Nucleus accumbens (tissue), 56 donors: ENCODE measurements at places on chromosomes 3 and 15.
A peak's percentile ranks its signal among the peaks of the same experiment; 100 is the strongest.

GRCh38 chr3:55899887-55900286 is 412.8 kb upstream of the WNT5A start:
- no peak for DNase-seq

DNA sequence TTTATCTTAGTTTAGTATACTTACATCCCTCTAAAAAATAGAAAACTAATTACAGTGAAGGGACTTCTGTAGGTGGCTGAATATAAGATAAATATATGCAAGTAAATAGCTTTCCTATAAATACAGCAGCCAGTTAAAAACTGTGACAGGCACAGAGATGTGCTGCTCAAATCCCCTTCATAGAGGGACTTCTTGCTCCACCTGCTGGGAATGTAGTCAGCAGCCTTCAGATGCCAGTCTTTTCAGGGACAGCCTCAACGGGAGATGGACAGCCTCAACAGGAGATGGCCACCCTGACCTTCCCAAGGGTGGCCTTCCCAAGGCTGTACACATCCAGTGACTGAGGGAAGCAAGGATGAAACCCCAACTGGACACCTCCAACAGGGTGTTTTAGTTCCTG is 15.7 kb upstream of the PRR23E start:
- DNase-seq: no peak

DNA sequence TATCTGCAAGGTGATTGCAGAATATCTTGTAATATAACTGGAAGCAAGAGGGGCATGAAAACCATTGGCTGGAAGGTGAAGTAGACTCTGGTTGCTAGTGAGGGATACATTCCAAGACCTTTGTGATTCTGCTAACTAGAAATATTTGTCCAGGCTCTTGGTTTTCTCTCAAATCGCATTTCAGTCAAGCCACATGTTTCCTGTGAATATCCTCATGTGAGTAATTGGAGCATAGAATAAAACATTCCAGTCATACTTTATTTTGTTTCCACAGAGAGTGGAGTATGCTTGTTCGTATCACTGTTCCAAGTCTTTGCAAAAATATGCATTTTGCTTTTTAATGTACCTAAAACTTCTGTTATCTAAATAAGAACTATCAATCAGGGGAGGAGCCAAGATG is 850.0 kb downstream of the EPHA3 start:
- DNase-seq: no peak

- DNase-seq: peak; percentile 27
Measured at GRCh38 chr3:42547401-42547945, 34.3 kb downstream of the SEC22C start.

DNA sequence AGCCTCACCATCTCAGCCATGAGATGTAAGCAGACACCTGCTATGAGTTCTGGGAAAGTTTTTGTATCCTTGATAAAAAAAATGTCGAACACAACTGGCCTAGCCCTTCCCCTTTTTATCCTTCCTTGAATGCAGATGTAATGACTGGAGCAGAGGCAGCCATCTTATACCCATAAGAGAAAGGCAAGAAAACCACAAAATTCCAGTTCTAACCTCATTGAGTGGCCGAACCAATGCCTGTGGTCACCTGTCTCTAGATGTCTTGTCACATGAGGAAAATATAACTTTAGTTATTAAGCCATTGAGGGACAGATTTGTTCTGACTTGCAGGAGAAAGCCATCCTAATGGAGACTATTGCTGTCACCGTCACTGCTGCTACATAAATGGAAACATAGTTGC is 80.4 kb upstream of the SLC6A6 start:
- no peak for DNase-seq

GRCh38 chr15:77384589-77385359 is 35.1 kb downstream of the PEAK1 start:
- DNase-seq: no peak

GRCh38 chr3:54163441-54163840 is 41.1 kb downstream of the CACNA2D3 start:
- no peak for DNase-seq

- no peak for DNase-seq
Measured at GRCh38 chr3:140265302-140265701, 330.3 kb downstream of the CLSTN2 start.

DNA sequence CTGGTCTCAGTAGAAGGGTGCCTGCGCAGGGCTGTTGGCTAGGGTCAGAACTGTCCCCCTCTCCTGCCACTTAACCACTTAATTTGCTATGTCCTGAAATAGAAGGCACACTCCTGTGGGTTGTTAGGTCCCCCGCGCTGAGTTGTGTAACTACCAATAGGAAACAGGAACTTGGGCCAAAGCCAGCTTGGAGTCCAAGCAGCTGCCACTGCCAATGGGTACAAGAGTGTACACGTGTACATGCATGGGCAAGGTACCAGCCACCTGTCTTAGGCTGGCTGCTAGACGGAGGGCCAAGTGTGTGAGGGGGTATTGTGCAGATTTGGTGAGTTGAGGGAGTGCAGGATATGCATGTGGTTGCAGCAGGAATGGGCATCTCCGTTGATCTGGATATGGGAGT is 29.7 kb upstream of the POLG start:
- no peak for DNase-seq

- DNase-seq: no peak
Measured at GRCh38 chr3:188345223-188345622, 191.3 kb downstream of the LPP start.

DNA sequence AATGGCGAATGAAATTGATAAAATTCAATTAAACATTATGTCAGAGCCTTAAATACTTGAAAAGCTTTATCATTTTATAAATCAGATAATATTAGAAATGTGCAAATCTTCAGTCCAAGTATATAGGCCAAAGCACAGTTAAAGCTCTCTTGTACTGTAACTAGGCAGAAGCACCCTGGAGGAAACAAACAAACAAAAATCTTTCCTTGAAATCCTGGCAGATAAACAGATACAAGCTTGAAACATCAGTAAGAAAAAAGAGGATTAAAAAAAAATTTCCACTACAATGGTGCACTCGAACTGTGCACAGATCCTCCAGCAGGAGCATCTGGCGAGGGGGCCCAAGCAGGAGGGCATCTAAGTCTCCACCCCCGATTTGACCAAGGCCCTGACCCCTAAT is 166.6 kb downstream of the PLD1 start:
- DNase-seq: no peak

DNA sequence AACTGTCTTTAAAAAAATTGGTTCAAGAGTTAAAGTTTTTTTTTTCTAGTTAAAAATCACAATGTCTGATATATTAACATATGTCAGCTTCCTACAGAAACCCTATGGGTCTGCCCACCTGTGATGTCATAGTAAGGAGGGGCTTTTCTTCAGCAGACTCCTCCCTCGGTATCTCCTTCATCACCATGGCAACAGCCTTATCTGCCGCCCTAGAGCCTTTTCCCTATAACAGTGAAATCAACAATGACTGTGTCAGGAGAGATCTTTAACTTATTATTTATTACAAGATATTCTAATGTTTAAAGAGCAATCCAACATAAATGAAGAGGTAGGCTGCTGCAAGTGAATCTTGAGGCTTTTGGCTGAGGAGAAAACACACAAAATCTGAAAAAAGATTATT is 138.7 kb downstream of the PEX5L start:
- no peak for DNase-seq

- no peak for DNase-seq
Measured at GRCh38 chr3:157906627-157907026, 199.6 kb downstream of the SHOX2 start.

GRCh38 chr3:16307832-16308531 is 43.0 kb downstream of the OXNAD1 start:
- DNase-seq: no peak

- no peak for DNase-seq
Measured at GRCh38 chr15:57405133-57405532, 28.8 kb downstream of the CGNL1 start.

DNA sequence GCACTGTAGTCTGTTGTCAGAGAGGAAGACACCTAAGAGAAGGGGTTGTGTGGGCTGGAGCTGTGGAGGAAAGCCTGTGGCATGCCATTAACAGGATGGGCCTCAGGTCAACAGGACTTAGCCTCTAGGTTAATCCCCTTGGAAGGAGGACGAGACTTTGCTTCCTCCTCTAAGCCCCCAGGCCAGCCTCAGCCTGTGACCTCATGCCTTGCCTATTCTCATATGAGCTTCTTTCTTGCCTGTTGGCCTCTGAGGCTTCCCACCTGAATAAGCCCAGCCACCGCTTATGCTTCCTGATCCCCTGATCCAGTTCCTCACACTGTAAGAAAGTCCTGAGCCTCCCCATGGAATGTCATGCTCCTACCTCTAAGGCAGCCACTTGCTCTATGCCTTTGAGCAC is 52.2 kb upstream of the TBC1D21 start:
- DNase-seq: no peak

GRCh38 chr3:156583469-156583868 is 28.6 kb upstream of the SSR3 start:
- no peak for DNase-seq

DNA sequence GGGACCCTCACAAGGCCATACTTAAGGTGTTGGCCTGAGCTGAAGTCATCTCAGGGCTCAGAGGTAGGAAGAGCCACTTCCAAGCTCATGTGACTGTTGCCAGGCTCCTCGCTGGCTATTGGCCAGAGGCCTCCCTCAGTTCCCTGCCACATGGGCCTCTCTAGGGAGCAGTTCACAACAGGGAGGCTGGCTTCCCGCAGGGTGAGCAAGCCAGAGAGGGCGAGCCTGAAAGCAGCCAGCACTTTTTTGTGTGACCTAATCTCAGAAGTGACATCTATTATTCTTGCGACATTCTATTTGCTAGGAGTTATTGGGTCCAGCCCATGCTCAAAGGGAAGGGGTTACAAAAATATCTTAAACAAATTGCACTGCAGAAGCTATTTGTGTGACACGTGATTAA is 201.4 kb downstream of the SSR3 start:
- no peak for DNase-seq
